ENCODE measurements at places on chromosomes 3 and 15.
A peak's percentile ranks its signal among the peaks of the same experiment; 100 is the strongest.

DNA sequence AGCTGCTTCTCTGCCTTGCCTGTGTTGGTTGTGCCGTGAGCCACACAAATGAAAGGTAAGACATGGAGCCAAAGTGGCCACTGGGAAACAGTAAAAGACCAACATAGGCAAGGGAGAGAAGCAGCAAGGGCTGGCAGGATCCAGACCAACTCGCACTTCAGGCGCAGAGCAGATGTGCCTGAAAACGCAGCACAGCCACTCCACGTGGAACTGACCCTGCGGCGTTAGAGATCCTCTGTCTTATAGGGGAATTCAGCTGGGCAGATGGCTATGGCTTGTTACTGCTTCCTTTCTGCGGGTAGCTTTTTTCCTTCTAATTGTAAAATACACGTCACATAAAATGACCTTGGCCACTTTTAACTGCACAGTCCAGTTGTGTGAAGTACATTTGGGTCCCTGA is 10.4 kb upstream of the GHRL start:
- DNase-seq = no peak
- H3K27ac ChIP-seq = peak overlapping the region; percentile 58
- H3K4me1 ChIP-seq = peaks cover 12% of the 10 kb centered on the region
- no peaks in the 10 kb centered on the region for H3K27me3 ChIP-seq
- H3K36me3 ChIP-seq = peaks cover 67% of the 10 kb centered on the region

GRCh38 chr3:68207327-68207726 is 552.9 kb upstream of the SUCLG2 start:
- H3K27ac ChIP-seq = no peak overlapping the region
- no peaks in the 10 kb centered on the region for H3K27me3 ChIP-seq
- no peaks in the 10 kb centered on the region for H3K4me1 ChIP-seq
- no peaks in the 10 kb centered on the region for H3K36me3 ChIP-seq
- DNase-seq = no peak

DNA sequence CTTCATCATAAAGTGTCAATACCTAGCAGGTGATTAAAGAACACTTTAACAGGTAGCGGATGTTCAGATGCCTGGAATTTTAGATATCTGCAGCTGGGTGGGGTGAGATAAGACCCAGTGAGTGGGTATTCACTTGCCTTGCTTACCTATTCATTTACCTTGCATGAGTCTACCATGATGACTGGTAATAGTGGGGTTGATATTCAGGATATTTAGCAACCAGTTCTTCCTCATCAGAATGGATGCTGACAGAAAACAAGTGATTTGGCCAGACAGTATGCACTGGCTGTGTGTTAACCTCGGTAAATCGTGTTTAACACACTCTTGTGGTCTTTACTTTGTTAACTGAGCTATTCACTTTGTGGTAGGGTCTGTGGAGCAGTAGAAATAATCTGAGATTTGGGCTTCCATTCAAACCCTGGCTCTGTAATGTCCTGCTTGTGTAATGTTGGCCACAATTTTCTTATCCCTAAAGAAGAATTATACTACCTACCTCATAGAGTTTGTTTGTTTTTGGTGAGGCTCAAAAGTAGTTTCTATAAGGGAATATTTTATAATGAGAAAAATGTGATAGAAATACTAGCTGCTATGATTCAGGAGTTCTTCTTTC is 391.9 kb upstream of the TBL1XR1 start:
- no peak for DNase-seq
- H3K4me1 ChIP-seq = peaks cover 23% of the 10 kb centered on the region
- no peaks in the 10 kb centered on the region for H3K36me3 ChIP-seq
- H3K27ac ChIP-seq = no peak overlapping the region

DNA sequence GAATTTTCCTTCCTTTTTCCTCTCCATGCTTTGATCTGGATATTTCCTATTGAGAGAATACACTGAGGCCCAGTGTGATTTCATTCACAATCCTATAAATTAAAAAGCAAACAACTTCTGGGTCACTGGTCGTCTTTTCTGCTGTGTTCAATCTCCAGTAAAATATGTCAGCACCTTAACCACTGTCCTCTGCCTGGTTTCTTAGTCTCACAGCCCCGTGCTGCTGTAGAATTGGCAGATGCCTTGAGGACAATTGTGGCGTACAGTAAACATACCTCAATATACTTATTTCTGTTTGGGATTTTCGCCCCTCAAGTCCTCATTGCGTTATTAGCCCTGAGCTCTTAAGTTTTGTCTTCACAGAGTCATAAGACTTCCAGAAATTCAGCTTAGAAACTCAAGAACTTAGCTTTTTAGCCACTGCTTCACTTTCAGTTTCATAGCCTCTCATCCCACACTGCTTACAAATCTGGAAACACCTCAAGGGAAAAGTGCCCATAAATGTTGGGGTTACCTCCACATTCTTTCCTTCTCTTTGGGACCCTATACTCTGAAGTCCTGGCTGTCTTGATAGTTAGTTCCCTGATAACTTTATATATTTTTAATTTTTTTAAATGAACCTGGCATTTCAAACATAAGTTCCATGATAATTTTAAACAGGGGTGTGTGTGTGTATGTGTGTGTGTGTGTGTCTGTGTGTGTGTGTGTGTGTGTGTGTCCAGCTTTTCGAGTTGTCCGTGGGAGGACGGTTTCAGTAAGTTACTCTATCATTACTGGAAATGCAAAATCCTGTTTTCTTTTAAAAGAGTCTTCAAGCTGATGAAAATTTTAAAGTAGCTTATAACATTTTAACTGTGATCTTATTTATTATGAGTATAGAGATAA is 238.4 kb upstream of the CTDSPL start:
- peaks cover 17% of the 10 kb centered on the region for H3K27me3 ChIP-seq
- H3K36me3 ChIP-seq = no peaks in the 10 kb centered on the region
- no peak overlapping the region for H3K27ac ChIP-seq

DNA sequence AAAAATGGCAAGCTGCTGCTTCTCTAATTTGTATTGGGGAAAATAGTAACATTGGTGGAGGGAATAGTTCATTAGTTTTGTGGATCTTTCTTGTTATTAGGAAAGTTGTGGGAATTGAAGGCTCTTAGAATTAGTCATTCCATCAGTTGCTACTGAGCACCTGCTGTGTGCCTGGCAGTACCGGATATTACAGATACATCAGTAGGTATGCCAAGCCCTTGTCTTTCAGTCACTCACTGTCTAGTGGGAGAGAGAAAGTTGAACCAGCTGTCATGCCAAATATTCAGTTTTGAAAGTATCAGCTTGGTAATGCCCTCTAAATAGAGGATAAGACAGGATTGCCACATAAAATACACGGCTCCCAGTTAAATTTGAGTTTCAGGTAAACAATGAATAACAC is 32.5 kb downstream of the IGSF10 start:
- no peak overlapping the region for H3K27ac ChIP-seq
- DNase-seq = no peak
- H3K4me1 ChIP-seq = no peaks in the 10 kb centered on the region
- peaks cover 13% of the 10 kb centered on the region for H3K27me3 ChIP-seq
- no peaks in the 10 kb centered on the region for H3K36me3 ChIP-seq

DNA sequence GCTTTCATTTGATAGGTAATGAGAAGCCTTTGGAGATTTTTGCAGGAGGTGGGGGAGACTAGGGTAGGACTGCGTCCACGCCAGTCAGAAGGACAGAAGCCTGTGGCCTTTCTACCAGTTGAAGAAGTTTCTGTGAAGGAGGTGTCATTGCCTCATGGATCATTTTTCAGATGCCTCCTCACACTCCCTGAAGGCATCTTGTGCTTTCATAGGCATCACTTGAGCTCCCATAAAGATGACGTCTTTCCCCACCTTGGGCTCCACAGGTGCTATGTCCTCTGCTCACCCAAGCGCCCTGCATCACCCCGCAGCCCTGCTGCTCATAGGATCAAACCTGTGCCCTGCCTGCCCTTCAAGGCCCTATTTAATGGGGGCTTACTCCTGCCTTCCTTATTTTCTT is 7.5 kb upstream of the ITGA11 start:
- no peaks in the 10 kb centered on the region for H3K36me3 ChIP-seq
- H3K27ac ChIP-seq = no peak overlapping the region
- no peak for DNase-seq
- H3K4me1 ChIP-seq = no peaks in the 10 kb centered on the region
- peaks cover 55% of the 10 kb centered on the region for H3K27me3 ChIP-seq

DNA sequence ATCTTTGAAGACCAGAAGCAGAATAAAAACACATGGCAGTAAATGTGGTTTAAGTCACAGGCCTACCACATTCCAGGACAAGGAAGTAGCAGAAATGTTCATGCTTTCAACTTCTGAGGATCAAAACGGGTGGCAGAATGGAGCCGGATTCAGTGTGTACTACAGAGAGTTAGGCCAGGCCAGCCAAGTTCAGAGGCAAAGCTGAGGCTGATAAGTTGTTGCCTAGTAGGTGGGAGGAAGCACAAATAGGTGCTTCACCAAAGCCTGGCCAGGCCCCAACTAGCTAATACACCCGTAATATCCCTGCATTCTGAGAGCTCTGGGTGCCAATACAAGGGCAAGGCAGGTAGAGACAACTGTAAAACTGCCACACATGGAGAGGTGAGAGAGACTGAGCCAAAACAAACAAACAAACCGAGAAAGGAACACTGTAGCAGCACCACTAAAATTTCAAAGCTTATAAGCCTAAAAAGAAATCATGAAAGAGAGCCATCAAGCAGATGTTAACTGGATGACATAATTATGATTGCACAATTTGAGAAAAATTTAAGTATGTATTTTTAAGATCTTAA is 156.4 kb upstream of the CBLB start:
- no peaks in the 10 kb centered on the region for H3K27me3 ChIP-seq
- H3K4me3 ChIP-seq = no peak overlapping the region
- no peak for DNase-seq
- H3K27ac ChIP-seq = no peak overlapping the region
- no peaks in the 10 kb centered on the region for H3K36me3 ChIP-seq

DNA sequence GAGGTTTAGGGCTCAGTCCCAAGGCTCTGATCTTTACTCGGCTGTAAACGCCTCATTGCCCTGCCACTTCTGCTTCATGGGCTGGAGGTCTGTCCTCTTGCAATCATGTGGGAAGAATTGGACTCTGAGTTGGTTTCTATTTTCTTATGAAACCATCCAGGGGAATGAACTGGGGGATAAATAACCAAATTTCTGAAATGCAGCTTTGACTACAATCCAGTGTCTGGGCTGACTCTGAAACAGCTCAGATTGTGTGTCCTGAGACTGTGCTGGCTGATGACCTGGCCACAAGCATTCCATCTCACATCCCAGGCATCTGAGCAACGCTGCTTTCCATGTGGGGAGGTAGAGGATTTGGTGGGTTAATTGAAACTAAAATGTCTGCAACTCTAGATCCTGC is 71.0 kb upstream of the GALNT15 start:
- H3K4me3 ChIP-seq = no peak overlapping the region
- DNase-seq = no peak
- peaks cover 14% of the 10 kb centered on the region for H3K27me3 ChIP-seq
- H3K36me3 ChIP-seq = peaks cover 2% of the 10 kb centered on the region

- H3K27me3 ChIP-seq = no peaks in the 10 kb centered on the region
- no peak for DNase-seq
- peaks cover 24% of the 10 kb centered on the region for H3K4me1 ChIP-seq
- peaks cover 51% of the 10 kb centered on the region for H3K36me3 ChIP-seq
These were observed 674 bp downstream of the SERP1 start for GRCh38 chr3:150545419-150546225.

GRCh38 chr15:64246364-64247189 is 83.8 kb upstream of the PPIB start:
- H3K4me3 ChIP-seq = no peak overlapping the region
- H3K27ac ChIP-seq = peak overlapping the region; percentile 84
- H3K27me3 ChIP-seq = no peaks in the 10 kb centered on the region
- peaks cover 45% of the 10 kb centered on the region for H3K4me1 ChIP-seq
- DNase-seq = no peak

- no peaks in the 10 kb centered on the region for H3K36me3 ChIP-seq
- DNase-seq = no peak
These were observed 102.8 kb downstream of the FRMD5 start for GRCh38 chr15:44092221-44092620.

GRCh38 chr3:149967086-149967685 is 3.5 kb downstream of the PFN2 start:
- H3K27ac ChIP-seq = no peak overlapping the region
- H3K27me3 ChIP-seq = peaks cover 8% of the 10 kb centered on the region
- H3K36me3 ChIP-seq = peaks cover 11% of the 10 kb centered on the region
- peaks cover 9% of the 10 kb centered on the region for H3K4me1 ChIP-seq
- no peak for DNase-seq
- H3K4me3 ChIP-seq = no peak overlapping the region

DNA sequence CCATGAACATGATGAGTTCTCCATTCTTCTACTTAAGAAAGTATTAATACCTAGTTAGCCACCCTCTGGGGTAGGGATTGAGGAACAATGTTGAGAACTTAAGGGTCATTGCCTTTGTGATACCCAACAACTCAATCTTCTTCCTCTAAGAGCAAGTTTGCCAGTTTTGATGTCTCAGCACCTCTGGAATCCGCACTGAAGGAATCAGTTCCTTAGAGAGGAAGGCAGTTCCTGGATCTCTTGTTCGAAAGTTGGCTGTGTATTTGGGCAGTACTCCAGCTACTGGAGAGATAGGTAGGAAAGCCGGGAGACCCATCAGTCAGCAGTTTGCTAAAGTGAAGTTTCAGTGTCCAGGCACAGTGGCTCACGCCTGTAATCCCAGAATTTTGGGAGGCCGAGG is 35.6 kb upstream of the MTHFS start:
- H3K4me1 ChIP-seq = no peaks in the 10 kb centered on the region
- H3K27me3 ChIP-seq = peaks cover 42% of the 10 kb centered on the region
- no peak overlapping the region for H3K27ac ChIP-seq
- no peaks in the 10 kb centered on the region for H3K36me3 ChIP-seq

DNA sequence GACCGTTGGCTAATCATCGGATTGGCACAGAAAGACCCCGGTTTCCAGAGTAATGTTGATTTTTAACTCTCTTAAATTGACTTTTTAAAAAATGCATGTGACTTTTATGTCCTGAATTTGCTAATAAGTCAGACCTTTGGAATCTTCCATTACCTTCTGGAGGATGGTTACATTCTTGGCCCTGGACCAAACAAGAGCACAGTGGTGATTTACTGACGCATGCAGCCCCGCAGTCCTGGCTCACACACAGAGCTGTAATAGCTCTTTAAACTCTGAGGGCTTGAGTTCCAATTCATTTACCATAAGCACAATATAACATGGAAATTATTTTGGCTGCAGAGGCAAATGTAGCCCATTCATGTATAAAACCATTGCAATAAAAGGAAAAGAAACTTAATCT is 25.1 kb downstream of the SOX14 start:
- H3K36me3 ChIP-seq = no peaks in the 10 kb centered on the region
- no peak for DNase-seq
- H3K4me1 ChIP-seq = no peaks in the 10 kb centered on the region
- H3K27ac ChIP-seq = no peak overlapping the region
- H3K4me3 ChIP-seq = no peak overlapping the region

- H3K4me3 ChIP-seq = no peak overlapping the region
- no peak for DNase-seq
- H3K27ac ChIP-seq = no peak overlapping the region
- no peaks in the 10 kb centered on the region for H3K4me1 ChIP-seq
- no peaks in the 10 kb centered on the region for H3K36me3 ChIP-seq
- H3K27me3 ChIP-seq = no peaks in the 10 kb centered on the region
These were observed 29.6 kb downstream of the LRRC3B start for GRCh38 chr3:26652164-26652563.
